ENCODE measurements at places on chromosomes 6 and 20. TPM values are rescaled to one million over a fixed set of nuclear protein-coding genes. Genes with fewer than 3 reads are reported as not detected.

- DNase-seq = no peak
Observed at GRCh38 chr6:132289756-132290155, 111.5 kb downstream of the MOXD1 start.

DNA sequence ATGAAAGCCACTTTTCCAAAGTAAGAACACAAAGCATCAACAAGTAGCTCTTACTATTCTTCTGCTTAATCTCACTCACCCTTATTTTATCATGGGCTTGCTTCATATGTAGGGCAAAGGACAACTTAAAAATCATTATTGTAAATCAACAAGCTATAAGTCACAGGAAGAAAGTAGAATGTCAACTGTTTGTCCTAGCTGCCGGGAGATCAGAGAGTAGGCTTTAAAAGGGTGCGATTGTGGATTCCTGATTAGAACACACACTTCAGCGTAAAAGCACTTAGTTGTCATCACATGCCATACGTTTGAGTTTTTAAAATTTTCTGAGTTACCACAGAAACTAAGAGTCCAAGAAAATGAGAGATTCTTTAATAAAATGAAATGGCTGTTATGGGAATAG lies 44.4 kb upstream of the NHSL1 start:
- DNase-seq = no peak

DNA sequence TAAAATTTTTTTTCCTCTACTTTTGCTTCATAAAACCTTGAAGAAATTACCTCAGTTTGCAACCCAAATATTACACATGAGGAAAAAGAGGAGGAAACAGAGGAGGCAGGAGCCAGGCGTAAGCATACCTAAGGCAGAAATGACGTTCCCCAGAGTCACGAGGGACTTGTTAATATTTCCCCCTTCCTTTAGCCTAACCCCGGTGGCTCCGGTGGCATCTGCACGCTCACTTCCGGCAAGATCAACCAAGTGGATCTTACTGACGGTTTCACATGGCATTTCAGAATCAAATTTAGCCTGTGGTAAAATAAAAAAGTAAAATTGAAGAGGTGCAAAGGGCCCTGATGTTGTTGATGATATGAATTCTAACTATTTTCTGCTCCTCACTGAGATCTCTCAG lies 67.4 kb downstream of the KIF16B start:
- no peak for DNase-seq

DNA sequence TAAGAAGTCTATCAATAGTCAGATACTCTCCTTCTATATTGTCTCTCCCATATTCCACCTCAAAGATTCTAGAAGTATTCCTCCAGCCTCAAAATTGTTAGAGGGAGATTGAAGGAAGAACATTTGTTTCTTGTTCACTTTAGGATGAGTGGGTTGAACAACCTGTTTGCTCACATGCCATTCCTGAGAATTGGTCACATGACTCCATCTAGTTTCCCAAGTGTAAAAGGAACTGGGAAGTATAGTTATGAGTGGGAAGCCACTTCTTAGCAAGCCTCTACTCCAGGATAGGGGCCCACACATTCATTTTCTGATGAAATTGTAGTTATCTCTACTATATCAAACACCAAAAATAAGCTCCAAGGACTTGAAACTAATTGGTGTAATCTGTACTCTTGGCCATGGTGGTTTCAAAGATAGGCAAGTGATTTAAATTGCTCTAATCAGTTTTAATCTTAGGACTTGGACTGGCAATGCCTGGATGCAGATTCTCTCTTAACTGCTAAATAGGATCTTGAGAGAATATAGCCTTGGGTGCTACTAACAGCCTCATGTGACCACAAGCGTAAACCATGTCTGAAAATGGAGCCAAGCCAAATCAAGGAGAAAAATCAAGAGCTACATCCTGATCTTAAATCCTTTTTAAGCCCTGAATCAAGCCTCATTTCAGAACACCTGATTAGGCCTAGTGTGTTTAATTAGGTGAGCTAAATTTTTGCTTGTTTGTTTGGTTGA lies 758.7 kb upstream of the MAN1A1 start:
- DNase-seq = no peak

DNA sequence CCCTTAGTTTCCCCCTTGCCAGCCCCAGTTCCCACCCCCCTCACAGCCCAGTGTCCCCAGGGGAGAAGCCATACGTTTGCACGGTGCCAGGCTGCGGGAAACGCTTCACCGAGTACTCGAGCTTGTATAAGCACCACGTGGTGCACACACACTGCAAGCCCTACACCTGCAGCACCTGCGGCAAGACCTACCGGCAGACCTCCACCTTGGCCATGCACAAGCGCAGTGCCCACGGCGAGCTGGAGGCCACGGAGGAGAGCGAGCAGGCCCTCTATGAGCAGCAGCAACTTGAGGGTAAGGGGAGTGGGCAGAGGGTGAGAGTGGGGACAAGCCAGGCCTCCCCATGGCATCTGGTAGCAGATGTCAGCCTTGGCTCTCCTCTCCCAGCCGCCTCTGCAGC lies 5.1 kb upstream of the DEF6 start:
- no peak for DNase-seq

GRCh38 chr6:7195339-7196018 lies 87.7 kb downstream of the RREB1 start:
- no peak for DNase-seq

- DNase-seq = no peak
Observed at GRCh38 chr6:170102038-170102437, 188.8 kb downstream of the DLL1 start.

The SLC26A8 gene
- total RNA-seq = not detected

The SIRPD gene
- total RNA-seq = not detected
